ENCODE measurements at places on chromosomes 1 and 21. TPM values are rescaled to one million over a fixed set of nuclear protein-coding genes. Genes with fewer than 3 reads are reported as not detected.

UMODL1 gene
- total RNA-seq: 0.12 TPM

SYNC gene
- total RNA-seq: 44.3 TPM

SPRR2A gene
- not detected for total RNA-seq

PPIAL4G gene
- not detected for total RNA-seq

MRPL39 gene
- total RNA-seq: 24.6 TPM

HRNR gene
- not detected for total RNA-seq

PLA2G2F gene
- not detected for total RNA-seq

EXTL1 gene
- total RNA-seq: 0.75 TPM

SPOCD1 gene
- 71.4 TPM for total RNA-seq

KCNJ10 gene
- not detected for total RNA-seq

TRIM46 gene
- total RNA-seq: 3.9 TPM

TCP10L gene
- under 0.01 TPM for total RNA-seq

HFM1 gene
- total RNA-seq: 0.87 TPM

FMO3 gene
- not detected for total RNA-seq

INSRR gene
- under 0.01 TPM for total RNA-seq

OR2T35 gene
- not detected for total RNA-seq

AJAP1 gene
- 0.11 TPM for total RNA-seq

SLC19A2 gene
- 8.3 TPM for total RNA-seq

LCE2A gene
- 2.2 TPM for total RNA-seq

TMEM82 gene
- not detected for total RNA-seq

SIPA1L2 gene
- total RNA-seq: 0.44 TPM

EFNA1 gene
- total RNA-seq: 0.22 TPM

RGS8 gene
- total RNA-seq: under 0.01 TPM

SPATA21 gene
- not detected for total RNA-seq

CFAP107 gene
- total RNA-seq: 0.12 TPM

PADI3 gene
- total RNA-seq: not detected

RNF186 gene
- total RNA-seq: 0.12 TPM

PLEKHG5 gene
- 17.0 TPM for total RNA-seq

KCNJ15 gene
- total RNA-seq: 0.75 TPM

ZNF697 gene
- 19.9 TPM for total RNA-seq

GJA9 gene
- 0.12 TPM for total RNA-seq

CFHR1 gene
- 0.25 TPM for total RNA-seq

ODF2L gene
- 27.2 TPM for total RNA-seq

PLA2G2A gene
- not detected for total RNA-seq

RIT1 gene
- total RNA-seq: 40.2 TPM

UQCRHL gene
- total RNA-seq: 2.4 TPM

PLEKHA6 gene
- total RNA-seq: 1.2 TPM

NECTIN4 gene
- 0.11 TPM for total RNA-seq

CLDN17 gene
- total RNA-seq: not detected

TEX38 gene
- total RNA-seq: not detected

S100A7 gene
- total RNA-seq: not detected

NTRK1 gene
- total RNA-seq: not detected

KRTAP11-1 gene
- not detected for total RNA-seq

TNNI3K gene
- total RNA-seq: not detected
